Naive thymus-derived CD8-positive, alpha-beta T cell (primary cell): ENCODE measurements at places on chromosomes 5 and 9. TPM values are rescaled to one million over a fixed set of nuclear protein-coding genes. Genes with fewer than 3 reads are reported as not detected.

The HTR1A gene
- not detected for total RNA-seq

The SWI5 gene
- 12.1 TPM for total RNA-seq

DNA sequence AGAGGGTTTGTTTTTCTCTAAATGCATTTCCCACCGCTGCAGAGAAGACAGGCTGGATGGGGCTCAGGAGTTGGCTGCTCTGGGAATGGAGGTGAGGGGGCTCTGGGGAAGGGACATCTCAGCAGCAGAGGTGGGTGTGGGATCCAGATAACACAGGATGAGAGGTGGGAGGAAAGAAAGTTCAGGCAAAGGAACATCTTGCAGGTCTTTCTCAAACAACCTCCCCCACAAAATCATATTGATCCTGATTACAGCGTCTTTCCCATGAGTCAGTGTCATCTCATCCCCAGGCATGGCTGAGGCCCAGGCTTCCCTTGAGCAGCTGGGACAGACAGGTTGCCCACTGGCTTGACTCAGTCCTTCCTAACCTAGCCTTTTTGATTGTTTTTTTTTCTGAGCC is 11.3 kb upstream of the ACSL6 start:
- DNase-seq = no peak

- DNase-seq = no peak
Observed at GRCh38 chr5:172535108-172535445, 80.8 kb upstream of the SH3PXD2B start.

DNA sequence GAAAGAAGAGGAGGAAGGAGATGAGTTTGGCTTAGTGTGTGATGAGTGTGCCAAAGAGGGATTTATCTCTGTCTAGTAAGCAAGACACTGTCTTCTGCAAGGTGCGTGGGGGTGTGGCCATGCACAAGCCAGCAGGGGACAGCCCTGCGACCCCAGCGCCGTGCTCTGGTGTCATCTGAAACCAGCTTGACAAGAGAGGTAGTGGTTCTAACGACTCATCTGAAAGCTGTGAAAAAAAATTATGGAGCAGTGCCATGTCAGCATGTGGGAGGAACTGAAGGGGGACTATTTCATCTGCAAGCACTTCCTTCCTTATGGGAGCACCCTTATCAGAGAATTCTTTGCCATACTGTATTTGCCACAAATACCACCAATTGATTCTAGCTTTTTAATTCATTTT is 398.6 kb downstream of the PSAT1 start:
- no peak for DNase-seq

DNA sequence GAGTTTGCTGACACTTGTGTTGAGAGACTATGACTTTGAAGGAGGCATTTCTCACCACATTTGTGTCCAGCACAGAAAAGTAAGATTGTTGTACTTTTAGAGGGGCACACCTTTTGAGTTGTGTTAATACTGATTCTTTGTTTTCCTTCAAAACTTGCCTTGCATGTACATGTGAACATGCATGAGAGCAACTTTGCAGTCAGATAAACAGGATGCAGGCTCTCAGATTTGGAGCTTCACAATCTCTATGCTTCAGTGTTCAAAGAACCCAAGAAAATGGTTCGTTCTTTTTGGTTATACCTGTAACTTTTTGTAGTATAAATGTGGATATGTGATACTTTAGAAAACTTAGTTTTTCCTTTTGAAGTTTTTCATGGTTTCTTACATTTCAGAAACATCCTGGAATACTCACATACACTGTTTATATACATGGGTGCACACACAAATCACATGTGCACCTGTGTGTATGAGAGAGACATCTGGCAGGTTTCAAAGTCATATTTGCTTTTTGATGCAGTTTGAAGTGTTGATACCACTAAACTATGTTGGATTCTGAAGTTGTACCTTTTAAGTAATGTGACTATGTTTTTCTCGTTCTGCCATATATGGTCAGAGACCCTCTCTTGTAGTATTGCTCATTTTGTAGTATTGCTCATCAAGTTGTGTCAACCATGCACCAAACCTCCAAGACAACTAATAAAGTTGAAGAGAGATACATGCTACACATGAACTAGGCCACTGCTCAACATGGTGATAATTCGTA is 190.7 kb downstream of the CD180 start:
- DNase-seq = peak; percentile 43

DNA sequence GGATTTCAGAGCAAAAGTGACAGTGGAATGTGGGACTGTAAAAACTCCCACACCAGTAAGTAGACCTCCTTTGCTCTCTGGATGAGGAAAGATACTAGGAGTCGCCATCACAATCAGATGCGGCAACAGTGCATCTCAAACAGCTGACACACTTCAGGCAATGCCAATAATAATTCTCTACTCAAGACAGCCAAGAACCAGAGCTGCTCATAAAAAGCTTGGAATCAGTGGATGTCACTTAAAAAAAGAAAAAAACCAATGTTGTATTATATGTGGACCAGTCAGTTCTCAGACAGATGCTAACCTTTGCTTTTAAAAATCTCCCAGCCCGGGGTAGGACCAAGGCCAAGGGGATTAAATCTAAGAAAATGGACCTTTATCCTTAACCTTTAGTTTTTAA is 185.0 kb downstream of the GNA14 start:
- no peak for DNase-seq

GRCh38 chr9:113805486-113806132 is 70.5 kb upstream of the ZNF618 start:
- no peak for DNase-seq

- no peak for DNase-seq
Observed at GRCh38 chr9:72443855-72444254, 77.6 kb upstream of the TMC1 start.

GRCh38 chr5:25552871-25553481 is 908.2 kb upstream of the CDH10 start:
- DNase-seq = no peak

DNA sequence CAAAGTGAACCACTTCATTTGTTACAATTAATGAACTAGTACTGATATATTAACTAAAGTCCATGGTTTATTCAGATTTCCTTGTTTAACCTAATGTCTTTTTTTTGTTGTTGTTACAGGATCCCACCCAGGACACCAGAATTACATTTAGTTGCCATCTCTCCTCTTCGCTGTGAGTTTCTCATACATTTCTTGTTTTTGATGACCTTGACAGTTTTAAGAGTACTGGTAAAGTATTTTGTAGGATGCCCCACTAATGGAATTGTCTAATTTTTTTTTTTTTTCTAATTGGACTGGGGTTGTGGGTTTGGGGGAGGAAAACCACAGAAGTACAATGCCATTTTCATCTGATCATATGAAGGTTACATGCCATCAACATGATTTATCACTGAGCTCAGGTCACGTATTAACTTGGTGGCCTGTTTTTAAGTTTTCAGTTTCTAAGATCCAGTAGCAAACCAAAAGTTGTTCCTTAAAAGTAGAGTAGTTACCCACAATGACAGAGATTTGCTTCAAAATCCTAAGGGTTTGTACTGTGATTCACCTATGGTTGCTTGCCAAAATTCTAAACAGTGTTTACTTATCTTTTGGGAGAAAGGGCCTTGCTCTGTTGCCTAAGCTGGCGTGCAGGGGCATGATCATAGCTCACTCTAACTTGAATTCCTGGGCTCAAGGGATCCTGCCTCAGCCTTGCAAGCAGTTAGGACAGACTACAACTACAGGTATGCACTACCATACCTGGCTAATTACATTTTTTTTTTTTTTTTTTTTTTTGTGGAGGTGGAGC is 4.5 kb upstream of the OTULIN start:
- no peak for DNase-seq

- no peak for DNase-seq
Observed at GRCh38 chr5:88952996-88953643, 70.1 kb upstream of the MEF2C start.

DNA sequence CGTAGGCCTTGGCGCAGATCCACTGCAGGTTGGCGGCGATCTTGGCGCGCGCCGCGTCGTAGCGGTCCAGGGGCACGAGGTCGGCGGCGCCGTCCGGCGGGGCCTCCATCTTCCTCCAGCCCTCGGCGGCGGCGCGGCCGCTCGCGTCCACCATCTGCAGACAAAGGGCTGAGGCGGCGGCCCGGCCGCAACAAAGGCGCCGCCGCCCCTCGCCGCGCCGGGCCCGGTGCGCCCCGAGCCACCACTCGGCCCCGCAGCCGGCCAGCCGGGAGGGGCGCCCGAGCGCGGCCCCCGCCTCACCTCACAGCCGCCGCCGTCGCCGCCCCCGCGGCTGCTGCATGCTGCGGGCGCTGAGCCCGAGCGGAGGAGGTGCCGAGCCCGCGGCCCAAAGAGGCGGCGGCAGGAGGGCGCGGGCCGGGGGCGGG is 328 bp downstream of the CAMSAP1 start:
- no peak for DNase-seq

DNA sequence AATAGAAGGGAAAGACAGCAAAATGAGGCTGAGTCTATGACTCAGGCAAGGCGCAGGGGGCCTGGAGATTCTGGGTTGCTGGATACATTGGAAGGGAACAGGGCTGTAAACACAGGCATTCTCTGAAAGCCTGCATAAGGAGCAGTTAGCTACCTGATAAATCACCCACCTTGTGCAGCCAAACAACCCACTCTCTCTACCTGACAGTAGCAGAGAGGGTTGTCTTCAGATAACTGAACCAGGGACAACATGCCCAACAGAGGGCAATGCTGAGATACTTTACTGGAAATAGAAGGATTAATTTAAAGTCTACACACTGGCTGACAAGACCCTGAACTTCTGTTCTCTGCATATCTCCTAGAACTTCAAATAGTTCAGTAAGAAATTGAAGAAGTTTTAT is 161.6 kb downstream of the KCTD16 start:
- no peak for DNase-seq

DNA sequence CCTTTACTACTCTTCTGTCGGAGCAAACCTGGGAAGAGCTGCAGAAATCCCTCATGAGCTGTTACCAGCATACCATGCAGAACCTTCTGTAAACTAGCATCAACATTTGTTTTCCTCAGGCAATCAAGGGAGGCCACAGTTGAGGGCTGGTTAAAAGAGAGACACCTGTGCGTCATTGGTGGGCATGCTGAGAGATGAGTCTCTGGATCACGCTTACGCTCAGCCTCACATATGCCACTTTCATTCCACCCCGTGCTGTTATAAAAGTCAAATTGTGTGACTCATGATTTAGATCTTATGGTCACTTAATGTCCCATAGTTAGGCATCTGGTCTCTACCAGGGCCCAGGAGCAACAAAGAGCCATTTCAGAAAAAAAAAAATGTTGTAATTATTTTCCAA is 18.1 kb upstream of the ICE1 start:
- no peak for DNase-seq

- DNase-seq = peak; percentile 21
Observed at GRCh38 chr9:91207729-91208418, 153.8 kb downstream of the AUH start.
